ENCODE measurements at places on chromosomes 7 and 10.

GRCh38 chr7:143878884-143879283 is 23.1 kb downstream of the TCAF1 start:
- no peak for DNase-seq

DNA sequence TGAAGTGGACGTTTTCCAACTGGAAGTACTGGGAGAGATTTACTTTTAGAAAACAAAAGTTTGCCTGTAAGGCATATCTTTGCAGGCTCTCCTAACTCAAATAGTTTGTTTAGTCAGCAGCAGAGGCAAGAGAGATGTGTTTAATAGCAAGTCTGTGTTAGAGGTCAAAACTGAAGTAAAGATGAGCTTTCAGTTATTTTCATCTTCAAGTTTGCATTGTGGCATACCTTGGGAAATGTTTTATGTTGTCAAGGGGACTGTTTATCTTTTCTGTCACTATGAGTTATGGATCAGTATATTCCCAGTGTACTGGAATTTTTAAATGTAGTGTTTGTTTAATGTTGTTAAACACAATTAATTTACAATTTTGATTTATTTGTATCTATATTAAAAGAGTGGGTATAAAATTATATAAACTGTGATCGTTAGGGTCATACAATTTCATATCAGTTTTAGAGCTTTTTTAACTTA is 169.7 kb upstream of the PPP1R3A start:
- no peak for DNase-seq

- DNase-seq, result no peak
Observed at GRCh38 chr10:67665491-67665890, 30.5 kb downstream of the CTNNA3 start.

DNA sequence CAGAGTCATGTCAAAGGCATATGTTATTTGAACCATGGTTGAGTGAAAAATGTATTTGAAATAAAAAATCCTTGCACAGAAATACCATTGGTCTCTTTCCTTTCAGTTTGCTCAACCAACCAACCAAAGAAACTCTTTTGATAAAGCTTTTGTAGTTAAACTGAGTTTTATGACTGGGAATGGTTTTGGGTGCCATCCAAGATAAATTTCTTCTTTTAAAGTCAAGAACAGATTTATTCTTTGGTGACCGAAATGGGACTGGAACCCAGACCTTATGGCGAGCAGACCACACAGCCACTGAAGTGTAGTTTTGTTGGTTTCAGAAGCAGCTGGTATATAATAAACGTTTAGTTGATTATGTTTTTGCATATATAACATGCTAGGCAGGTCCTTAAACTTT is 2.8 kb upstream of the GALNT17 start:
- DNase-seq, result no peak

GRCh38 chr7:21497072-21497471 is 45.8 kb upstream of the DNAH11 start:
- DNase-seq, result no peak

- no peak for DNase-seq
Observed at GRCh38 chr10:73953665-73954064, 42.7 kb downstream of the PLAU start.

DNA sequence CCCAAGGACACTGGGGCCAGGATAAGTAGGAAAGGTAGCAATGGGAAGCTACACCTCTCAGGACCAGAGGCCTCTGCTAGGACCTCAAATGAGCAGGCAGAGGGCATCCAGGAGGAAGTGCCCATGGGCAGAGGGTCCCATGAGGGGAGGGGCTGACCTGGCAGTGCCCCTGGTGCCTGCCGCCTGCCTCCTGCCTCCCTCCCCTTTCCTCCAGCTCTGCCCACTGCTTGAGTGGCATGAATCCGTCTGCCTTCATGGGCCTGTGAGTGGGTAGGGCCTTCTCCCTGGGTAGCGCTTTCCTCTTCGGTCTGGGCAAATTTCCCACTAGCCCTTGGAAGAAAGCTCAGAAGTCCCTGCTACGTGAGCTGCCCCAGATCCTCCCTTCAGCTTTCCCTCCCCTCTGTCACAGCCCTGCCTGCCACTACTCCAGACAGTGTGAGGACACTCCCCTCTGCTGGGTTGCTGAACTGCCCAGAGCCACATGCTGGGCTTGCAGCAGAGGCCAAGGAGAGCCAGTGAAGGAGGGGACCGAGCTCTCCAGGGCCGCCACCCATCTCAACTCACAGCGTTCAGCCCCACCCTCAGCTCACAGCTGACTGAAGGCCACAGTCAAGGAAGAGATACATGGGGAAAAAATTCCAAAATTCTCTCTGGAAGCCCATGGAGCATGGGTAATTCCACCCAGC is 141.4 kb downstream of the ARHGAP22 start:
- no peak for DNase-seq

DNA sequence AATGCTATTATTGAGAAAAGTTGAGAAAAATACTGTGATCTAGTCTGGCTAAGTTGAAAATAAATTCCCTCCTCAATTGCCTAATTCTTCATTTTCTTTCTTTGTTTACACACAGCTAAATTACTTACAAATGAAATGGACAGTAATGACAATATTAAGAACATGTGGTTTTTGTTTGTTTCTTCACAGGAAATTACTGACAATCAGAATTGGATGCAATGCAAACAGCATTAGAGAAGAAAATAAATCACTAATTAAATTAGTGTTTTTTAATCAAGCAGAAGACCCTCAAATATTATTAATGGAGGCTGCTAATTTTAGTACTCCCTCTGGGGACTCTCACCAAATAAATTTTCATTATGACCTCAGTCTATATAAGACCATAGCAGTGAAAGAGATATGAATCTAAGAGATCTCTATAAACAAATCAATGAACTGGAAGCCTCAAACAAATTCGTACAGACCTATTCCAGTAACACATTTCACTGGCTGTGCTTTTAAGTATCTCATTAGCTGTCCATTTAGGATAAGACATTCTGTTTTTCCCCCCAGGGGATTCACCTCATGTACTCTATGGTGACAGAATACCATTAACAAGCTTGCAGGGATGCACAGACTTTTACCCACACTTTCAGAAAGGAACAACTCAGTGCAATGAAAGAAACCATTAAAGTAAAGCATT is 202.0 kb upstream of the DGKB start:
- DNase-seq, result no peak

DNA sequence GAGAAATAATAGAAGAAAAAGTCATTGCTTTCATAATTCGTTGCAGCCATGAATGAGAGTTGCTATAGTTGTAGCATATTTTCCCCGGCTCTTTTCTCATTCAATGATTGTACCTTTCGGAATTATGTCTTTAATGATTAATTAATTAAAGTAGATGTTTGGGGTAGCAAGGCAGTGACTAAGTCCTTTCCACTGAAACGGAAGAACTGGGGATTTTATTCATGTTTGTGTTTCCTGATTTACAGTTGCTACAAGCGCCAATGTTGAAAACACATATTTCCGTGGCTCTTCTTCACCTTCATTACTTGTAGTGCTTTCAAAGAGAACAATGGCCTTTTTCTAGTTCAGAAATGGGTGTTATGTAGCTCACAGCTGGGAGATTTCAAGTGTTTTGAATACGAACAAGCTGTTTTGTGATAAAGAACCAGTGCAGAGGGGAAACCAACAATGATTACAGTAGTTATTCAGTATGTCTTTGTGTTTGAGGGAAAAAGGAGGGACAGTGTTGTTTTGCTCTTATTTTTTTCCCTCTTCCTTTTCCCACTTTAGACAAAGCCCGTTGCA is 153.5 kb downstream of the NSUN6 start:
- no peak for DNase-seq

DNA sequence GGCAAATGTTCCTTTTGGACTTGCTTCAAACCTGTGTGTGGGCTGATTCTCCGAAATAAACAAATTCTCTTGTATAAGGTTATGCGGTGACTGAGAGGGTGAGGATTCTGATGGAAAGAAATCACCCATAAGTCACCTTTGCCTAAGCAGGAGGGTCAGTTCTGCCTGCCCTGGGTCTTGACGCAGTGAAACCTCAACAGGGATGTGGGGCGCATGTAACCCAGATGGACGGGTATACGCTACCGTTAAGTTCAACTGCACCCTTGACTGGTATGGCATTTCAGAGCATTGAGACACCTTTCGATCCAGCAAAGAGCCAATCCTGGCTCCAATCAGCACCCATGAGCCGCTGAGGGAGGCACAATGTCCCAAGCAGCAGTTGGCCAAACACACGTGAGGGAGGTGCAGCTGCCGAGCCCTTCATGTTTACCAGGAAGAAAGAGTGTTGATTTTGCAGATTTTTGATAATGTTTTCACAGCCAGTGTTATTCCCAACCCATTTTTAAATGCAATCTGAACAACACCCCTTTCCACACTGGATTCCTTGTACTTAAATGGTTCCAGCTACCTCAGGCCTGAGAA is 48.1 kb downstream of the SORBS1 start:
- no peak for DNase-seq

GRCh38 chr7:158247758-158248487 is 339.7 kb downstream of the PTPRN2 start:
- DNase-seq, result no peak

- no peak for DNase-seq
Observed at GRCh38 chr10:10596256-10596655, 421.4 kb upstream of the CELF2 start.

GRCh38 chr10:92773776-92774175 is 74.5 kb upstream of the EXOC6 start:
- DNase-seq, result no peak

DNA sequence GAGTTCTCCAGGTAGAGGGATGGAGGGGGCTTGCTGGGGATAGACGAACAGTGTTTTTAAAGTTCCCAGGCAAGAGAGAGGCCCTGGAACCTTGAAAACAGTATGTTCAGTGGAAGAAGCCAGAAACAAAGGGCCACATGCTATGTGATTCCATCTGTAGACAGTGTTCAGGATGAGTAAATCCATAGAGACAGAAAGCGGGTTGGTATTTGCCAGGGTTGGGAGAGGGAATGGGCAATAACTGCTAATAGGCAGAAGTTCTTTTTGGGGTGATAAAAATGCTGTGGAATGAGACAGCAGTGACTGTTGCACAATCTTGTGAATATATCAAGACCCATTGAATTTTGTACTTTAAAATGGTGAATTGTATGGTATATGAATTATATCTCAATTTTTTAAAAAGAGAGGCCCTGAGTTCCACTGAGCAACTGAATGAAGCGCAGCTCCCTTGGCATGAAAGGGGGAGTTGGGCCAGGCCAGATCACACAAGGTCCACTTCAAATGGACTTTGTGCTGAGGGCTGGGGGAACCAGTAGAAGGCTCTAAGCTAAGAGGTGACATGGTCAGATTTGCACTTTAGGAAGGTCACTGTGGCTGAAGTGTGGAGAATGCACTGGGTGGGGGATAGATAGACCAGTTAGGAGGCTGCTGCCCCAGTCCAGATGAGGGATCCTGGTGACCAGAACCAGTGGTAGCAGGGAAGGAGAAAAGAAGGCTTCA is 34.0 kb downstream of the LEP start:
- DNase-seq, result no peak

GRCh38 chr7:140300243-140301136 is 97.8 kb downstream of the SLC37A3 start:
- no peak for DNase-seq

- DNase-seq, result no peak
Observed at GRCh38 chr10:117509573-117509972, 33.0 kb upstream of the EMX2 start.

GRCh38 chr10:60650378-60650800 is 127.9 kb upstream of the CDK1 start:
- DNase-seq, result no peak

DNA sequence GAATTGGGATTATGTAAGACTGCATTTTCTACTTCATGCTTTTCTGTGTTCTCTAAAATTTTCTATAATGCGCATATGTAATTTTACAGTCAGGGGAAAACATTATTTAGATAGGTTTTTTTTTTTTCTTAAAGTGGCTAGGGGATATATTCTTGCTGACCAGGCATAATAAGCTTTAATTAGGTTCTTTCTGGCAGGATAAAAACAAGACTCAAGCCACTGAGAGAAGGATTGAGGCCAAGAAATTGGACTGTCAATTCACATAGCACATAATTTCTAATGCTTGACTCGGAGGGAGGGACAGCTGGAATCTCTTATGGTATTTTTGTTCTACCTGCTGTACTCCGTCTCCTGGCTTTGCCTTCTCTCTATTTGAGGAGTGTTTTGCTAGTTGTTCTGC is 119.8 kb upstream of the NPVF start:
- DNase-seq, result no peak

DNA sequence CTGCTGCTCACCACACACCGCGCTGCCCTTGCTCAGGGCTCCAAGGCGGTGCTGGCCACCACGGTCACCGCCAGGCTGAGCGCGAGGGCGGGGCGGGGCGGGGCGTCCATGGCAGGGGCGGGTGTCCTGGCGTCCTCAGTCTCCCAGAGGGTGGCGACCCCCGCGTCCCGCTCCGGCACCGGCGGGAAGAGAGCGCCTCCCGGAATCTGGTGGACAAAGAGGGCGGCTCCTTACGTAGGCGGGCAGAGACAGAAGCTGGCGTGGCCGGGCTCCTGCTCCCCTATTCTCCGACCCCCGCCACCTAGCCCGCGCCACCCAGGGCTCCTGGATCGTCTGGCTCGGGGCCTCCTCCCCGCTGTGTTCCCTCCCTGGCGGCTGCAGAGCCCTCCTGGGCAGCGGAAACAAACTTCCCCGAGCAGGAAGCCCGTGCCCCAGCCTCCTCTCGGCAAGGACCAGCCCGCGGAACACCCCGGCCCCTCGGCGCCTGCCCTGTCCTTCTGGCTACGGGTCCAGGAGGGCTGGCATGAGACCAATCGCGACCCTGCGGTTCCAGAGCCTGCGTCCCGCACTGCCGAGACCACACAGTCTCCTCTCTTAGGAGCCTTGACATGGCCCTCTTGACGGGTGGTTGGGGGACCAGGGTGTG is 133.8 kb upstream of the ZNF92 start:
- peak; percentile 31 for DNase-seq

- no peak for DNase-seq
Observed at GRCh38 chr7:130021105-130021834, 29.9 kb downstream of the ZC3HC1 start.

GRCh38 chr7:128167042-128167701 is 73.9 kb upstream of the LEP start:
- DNase-seq, result no peak

GRCh38 chr10:77983384-77984341 is 45.7 kb downstream of the POLR3A start:
- DNase-seq, result no peak

GRCh38 chr10:80066809-80067208 is 11.7 kb upstream of the TMEM254 start:
- DNase-seq, result no peak

DNA sequence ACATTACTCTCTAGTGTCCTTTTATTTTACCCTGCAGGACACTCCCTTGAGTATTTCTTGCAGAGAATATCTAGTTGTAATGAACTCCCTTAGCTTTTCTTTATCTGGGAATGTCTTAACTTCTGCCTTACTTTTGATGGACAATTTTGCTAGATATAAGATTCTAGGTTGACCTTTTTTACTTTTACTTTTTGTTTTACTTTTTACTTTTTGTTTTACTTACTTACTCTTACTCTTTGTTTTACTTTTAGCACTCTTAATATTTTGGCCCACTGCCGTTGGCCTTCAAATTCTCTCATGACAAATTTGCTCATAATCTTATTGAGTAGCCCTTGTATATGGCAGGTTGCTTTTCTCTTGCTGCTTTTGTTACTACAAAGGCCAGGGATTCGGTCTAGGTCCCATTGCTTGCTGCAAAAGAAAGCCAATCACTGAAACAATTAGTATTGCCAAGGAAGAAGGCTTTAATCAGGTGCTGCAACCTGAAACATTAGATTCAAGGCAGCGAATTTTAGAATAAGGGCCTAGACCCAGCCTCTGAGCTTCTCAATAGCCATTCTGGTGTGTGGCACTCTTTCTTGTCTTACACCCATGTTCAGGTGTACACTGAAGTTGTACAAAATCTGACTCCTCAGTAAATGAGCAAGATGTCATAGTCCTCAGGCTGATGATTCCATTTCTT is 137.0 kb downstream of the TES start:
- DNase-seq, result no peak

Data from iPS DF 6.9 (cell line).